Astrocyte of the spinal cord (primary cell): ENCODE measurements at places on chromosomes 2 and 18.

GRCh38 chr2:18704276-18704675 is 114.9 kb upstream of the NT5C1B start:
- no peak for DNase-seq

GRCh38 chr18:26503382-26503781 is 45.0 kb downstream of the KCTD1 start:
- DNase-seq, result no peak

- DNase-seq, result no peak
Measured at GRCh38 chr18:70425236-70425635, 136.4 kb downstream of the SOCS6 start.

DNA sequence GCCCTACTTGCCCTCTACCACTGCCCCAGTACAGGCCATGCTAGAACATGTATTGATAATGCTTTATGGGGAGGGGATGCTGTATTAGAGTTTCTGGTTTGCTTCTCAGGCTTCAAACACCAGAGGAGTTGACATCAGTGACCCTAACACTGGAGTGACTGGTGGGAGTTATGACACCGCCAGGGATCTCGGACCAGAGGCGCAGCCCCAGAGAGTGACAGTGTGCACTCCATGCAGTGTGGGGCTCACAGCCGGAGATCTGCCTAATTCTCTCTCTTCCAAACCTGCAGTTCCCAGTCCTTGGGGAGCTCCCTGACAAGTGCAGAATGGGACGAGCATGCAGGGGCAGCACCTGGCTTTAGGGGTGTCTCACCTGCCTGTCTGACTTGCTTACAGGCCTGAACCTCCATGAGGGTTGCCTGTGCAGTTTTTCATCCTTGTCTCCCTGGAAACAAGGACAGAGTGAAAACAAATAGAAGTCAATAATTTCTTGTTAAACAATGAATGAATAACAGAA is 244.9 kb upstream of the MYT1L start:
- DNase-seq, result no peak

- no peak for DNase-seq
Measured at GRCh38 chr18:12516049-12516630, 108.4 kb downstream of the PRELID3A start.

- DNase-seq, result no peak
Measured at GRCh38 chr2:84989927-84990326, 19.0 kb downstream of the KCMF1 start.
